Anterior cingulate cortex (tissue), 58 donors: ENCODE measurements at places on chromosomes 16 and 17.

GRCh38 chr17:78716814-78717393, 65.2 kb downstream of the CYTH1 start:
- peak; percentile 91 for DNase-seq

DNA sequence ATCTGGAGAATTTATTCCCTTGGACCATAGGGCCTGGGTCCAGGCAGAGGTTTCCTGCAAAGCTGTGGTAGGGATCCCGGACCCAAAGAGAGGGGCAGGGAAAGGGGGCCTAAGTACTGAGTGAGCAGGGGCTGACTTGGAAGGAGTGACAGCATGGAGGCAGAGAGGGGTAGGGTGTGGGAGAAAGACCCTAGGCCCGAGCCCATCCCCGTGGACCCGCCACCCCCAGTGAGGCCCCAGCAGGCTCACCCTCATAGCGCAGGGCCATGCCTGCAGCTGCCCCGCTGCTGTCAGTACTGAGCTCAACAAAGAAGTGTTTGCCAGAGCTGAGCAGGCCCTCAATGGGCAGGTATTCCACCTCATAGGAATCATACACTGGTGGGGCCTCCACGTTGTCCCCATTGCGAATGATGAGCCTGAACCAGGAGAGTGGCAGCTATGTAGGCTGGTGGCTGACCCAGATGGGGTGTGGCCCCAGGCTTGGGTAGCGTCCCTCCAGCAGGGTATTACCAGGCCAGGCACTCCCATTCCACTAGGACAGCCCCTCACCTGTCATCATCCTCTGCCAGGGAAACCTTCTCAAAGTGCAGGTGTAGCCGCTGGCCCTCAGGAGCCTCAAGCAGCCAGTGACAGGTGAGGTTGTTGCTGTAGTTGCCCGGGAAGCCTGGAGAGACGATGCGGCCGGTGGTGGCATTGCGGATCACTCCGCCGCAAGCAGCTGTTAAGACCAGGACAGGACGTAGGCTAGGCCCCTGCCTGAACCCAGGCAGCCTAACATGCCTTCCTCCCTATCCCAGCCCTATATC, 9.1 kb upstream of the PHF12 start:
- no peak for DNase-seq

GRCh38 chr17:39716879-39717536, 13.3 kb downstream of the MIEN1 start:
- no peak for DNase-seq

DNA sequence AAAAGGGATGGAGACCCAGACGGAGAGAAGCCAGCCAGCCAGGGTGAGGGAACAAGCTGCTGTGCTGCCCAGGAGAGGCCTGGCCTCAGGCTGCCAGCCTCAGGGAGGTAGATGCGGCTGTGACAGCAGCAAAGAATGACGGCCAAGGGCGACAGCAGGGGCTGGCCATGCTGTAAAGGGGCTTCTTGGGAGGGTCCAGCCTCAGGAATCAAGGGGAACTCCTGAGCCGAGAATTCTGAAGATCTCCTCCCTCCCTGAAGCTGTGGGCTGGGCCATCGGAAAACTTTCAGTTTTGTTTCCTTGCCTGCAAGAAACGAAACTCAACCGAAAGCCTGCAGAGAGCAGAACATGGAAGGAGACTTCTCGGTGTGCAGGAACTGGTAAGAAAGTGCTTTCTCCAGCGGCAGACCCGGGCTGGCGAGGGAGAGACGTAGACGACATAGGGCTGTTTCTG, at the start of gene XAF1:
Gene XAF1 (plus strand): TSS at position 316 of the 454 bp plus-strand sequence. CDS start 33 bp downstream, at position 349.
- no peak for DNase-seq

DNA sequence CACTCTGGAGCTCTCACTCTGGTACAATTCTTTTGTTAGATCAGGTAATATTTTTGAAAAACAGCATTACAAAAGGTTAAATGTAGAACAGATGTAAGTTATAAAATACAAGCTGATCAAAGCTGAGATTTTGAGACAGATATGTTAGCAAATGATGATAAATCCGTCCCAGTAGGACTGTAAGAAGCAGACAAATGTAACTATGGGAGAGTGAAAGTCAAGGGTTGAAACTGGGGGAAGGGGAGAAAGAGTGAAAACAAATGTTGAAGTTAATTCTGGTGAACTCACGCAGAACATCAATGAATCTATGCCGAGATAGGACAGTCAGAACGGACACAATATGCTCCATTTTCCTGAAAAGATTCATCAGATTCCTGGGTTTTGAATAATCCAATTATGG, 298.9 kb upstream of the IRX5 start:
- DNase-seq: no peak
